ENCODE measurements at places on chromosomes 12 and 14. TPM values are rescaled to one million over a fixed set of nuclear protein-coding genes. Genes with fewer than 3 reads are reported as not detected.

DNA sequence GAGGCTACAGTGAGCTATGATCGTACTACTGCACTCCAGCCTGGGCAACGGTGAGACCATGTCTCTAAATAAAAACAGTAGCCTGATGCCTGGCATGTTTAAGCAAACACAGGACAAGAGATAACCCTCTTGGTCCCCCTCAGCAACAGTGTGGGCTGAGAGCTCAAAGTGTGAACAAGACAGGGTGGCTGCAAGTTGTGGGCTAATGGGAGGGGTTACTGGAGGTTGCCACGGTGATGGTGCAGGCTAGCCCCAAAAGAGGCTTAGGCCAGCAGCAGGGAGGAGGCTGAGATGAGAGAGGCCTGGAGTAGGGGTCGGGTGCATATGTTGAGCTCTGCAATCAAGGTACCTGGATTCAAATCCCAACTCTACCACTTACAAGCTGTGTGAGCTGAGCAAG is 3.4 kb upstream of the LGMN start:
- no peak for DNase-seq

GRCh38 chr14:75395862-75396261 is 32.0 kb upstream of the JDP2 start:
- no peak for DNase-seq

PRPH gene
- total RNA-seq = 0.26 TPM

DNA sequence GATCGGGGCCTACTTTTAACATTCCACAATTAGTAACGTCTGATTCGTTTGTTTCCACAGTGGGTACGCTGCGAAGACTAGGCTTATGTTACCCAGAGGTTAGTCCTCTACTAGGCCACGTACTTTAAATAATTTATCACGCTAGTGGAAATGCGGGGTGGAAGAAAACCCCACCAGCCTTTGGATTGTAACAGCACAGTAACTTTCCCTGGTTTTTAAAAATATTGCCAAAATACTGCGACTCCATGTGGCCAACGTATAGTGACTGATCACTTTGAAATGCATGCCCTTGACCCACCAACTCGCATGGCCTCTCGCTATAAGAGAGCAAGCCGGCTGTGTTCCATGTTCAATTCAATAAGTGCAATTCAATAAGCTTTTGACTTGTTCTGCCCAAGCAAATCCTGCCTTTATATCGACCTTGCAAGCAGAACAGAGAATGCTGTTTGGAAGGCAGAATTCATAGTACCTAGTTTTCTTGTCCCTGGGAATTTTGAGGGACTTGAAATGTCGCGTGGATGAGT is 882 bp upstream of the GTF2A1 start:
- DNase-seq = no peak

- no peak for DNase-seq
Observed at GRCh38 chr12:51847643-51848325, 734 bp downstream of the FIGNL2 start.

GRCh38 chr12:122394626-122395194 is 27.8 kb downstream of the CLIP1 start:
- no peak for DNase-seq

- DNase-seq = no peak
Observed at GRCh38 chr12:94071258-94071657, 77.1 kb upstream of the PLXNC1 start.

OTOGL gene
- under 0.01 TPM for total RNA-seq

GRCh38 chr12:116434155-116435011 is 124.8 kb upstream of the MAP1LC3B2 start:
- DNase-seq = peak; percentile 74

- no peak for DNase-seq
Observed at GRCh38 chr12:131147894-131148293, 194.2 kb downstream of the ADGRD1 start.

RPGRIP1 gene
- total RNA-seq = not detected

DNA sequence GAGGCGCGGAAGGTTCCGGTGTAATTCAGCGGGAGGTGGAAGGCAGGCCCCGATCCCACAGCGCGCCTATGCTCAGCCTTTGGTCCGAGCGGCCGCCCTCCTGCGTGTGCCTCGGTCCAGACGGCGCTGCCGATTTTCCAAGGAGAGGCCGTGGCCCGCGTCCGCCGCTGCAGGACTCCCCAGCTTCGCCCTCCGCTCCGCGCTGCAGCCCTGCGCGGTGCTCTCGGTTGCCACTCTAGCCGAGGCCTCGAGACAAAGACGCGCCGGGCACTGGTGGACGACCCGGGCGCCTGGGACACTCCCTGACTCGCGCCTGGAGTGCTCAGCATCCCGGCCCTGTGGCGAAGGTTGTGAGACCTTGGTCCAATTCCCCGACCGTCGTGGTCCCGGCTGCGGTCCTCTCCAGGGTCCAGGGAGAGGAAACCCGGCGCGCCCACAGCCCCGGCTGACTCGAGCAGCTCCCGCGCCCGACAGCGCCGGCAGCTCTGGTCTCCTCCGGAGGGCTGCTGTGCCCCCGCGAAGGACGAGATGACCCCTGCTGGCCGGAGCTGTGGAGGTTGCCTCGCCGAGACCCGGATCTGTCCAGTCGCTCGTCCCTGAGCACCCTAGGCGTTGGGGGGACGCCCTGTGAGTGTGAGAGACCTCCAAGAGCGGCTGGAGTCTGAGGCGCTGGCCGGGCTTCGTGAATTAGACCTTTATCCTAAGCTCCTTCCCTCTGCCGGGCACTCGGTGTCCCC is 6.5 kb downstream of the HOXC12 start:
- no peak for DNase-seq

GRCh38 chr14:76776428-76777251 is 15.4 kb downstream of the VASH1 start:
- DNase-seq = no peak

DNA sequence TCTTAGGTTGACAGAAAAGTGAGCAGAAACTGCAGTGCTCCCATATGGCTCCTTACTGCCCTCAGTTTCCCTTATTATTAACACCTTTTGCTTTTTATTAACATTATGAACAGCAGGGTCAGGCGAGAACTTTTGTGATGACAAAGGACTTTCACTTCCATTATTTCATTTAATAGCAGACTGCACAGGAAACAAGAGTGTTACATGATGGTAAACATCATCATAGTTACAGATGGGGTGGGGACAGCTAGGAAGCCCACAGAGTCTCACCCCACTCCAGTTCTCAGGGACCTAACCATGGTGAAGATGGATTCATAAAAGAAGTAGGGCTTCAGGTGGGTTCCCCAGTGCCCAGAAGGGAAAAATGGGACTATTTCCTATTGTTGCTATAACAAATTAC is 110.1 kb upstream of the PELI2 start:
- no peak for DNase-seq

EIF2B1 gene
- total RNA-seq = 47.4 TPM

DNA sequence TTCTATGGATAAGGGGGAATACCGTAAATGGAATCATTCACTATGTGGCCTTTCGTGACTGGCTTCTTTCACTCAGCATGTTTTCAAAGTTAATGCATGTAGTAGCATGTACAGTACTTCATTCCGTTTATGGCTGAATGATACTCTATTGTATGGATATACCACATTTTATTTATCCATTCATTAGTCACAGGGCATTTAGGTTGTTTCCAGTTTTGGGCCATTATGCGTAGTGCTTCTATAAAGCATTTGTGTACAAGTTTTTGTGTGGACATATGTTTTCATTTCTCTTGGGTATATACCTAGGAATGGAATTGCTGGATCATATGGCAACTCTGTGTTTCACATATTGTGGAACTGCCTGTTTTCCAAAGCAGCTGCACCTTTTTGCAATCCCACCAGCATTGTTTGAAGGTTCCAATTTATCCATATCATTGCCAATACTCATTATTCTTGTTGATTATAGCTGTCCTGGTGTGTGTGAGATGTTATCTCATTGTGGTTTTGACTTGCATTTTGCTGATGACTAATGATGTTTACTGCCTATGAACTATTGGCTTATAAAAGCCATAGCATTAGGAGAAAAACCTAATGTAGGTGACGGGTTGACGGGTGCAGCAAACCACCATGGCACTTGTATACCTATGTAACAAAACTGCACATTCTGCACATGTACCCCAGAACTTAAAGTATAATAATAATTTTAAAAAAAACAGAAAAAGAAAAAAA is 45.5 kb downstream of the ATF7IP start:
- DNase-seq = no peak

- peak; percentile 1 for DNase-seq
Observed at GRCh38 chr14:27686137-27686536, 1080.5 kb upstream of the FOXG1 start.

DNA sequence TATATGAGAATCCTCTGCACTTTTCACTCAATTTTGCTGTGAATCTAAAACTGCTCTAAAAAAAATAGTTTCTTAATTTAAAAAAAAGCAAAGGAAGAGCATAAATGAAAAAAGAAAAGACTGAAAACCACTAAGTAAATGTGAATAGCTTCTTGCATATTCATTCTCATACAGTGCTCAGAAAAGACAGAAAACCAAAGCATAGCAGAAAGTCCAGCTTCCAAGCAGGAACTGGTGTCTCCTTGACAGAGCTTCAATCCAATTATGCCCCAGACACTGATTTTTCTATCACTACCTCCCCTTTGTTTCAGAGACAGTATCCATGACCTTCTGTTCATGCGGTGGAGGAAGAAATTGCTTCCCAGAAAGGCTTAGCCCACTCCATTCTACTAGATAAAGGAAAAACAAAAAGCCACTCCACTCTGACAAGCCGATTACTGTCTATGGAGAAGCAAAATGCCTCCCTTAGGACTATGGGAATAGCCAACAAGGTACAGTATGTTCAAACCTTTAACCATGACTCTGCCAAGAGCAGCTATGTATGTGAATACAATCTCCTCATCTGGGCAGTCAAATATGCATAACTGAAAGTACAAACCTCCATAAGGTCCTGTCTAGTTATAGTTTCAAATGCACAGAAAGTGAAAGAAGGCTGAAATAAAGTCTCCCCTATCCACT is 40.6 kb downstream of the ATF7 start:
- no peak for DNase-seq

- DNase-seq = no peak
Observed at GRCh38 chr12:129102233-129102632, 249.0 kb downstream of the GLT1D1 start.

DNA sequence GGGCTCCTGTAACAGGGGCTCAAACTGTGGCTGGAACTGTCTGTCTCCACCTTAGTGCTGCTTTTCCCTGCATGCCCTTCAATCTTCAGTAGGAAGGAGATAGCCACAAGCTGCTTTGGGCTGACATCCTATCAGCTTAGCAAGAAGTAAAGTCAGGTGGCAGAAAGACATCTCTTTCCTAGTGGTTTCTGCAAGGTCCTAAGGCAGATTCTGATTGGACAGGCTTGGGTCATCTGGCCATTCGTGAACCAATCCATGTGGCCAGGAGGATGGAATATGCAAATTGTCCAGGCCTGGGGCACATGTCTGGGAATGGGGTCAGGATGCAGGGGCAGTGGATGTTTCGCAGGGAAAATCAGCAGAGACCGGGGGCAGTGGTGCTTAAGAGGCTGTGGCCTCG is 5.2 kb downstream of the RITA1 start:
- DNase-seq = peak; percentile 13

ADSS1 gene
- total RNA-seq = 34.3 TPM

DNA sequence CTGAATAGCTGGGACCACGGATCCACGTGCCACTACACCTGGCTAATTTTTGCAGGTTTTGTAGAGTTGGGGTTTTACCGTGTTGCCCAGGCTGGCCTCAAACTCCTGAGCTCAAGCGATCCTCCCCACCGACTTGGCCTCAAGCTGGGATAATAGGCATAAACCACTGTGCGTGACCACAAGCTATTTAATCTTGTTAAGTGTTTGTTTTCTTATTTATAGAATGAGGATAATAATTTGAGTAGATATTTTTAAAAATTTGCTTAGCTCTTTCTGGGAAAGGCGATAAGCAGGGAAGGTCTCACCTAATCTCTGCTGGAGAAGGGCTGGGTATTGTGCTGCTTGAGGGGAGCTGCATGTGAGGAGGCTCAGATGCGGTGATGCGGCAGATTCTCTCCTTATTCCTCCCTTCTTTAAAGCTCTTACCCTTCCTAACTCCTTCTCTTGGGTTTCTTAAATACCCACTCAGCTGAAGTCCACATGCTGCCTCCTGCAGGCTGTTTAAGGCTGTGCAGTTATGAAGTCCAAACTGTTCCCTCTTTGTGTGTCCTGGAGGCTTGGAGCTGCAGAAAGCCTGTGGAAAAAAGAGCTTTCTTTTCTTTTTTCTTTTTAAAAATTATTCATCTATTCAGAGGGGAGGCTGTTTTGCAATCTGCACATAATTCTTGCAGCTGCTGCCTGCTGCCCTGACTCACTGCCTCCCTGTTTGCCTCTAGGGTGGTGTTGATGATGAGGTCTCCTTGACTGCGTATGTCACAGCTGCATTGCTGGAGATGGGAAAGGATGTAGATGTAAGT is 37.9 kb downstream of the A2ML1 start:
- peak; percentile 65 for DNase-seq

DNA sequence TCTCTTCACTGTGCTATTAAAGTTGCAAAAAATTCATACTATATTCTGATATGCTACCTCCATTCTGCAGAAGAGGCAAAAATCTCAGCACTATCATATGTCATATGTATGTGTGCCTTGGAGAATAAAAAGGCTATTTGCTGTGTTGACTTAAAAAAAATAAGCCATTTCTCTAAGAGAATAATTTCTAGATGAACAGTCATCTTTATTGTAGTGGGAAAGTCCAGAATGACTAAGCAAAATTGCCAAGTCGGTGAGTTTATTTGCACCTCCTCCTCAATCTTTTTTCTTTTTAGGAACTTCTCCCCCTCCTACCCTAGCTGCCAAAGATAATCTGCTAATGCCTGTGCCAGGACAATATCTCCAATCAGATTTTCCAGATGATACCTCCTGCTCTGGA is 353.8 kb upstream of the FAR2 start:
- peak; percentile 42 for DNase-seq

MSRB3 gene
- total RNA-seq = 4.2 TPM

GRCh38 chr12:66756631-66757030 is 77.8 kb upstream of the GRIP1 start:
- peak; percentile 13 for DNase-seq

HCAR3 gene
- 0.77 TPM for total RNA-seq

NKX2-1 gene
- 4.1 TPM for total RNA-seq

SLC10A1 gene
- not detected for total RNA-seq

GRCh38 chr12:45575417-45575816 is 154.1 kb upstream of the ARID2 start:
- no peak for DNase-seq

IRAK3 gene
- 1.6 TPM for total RNA-seq

DNA sequence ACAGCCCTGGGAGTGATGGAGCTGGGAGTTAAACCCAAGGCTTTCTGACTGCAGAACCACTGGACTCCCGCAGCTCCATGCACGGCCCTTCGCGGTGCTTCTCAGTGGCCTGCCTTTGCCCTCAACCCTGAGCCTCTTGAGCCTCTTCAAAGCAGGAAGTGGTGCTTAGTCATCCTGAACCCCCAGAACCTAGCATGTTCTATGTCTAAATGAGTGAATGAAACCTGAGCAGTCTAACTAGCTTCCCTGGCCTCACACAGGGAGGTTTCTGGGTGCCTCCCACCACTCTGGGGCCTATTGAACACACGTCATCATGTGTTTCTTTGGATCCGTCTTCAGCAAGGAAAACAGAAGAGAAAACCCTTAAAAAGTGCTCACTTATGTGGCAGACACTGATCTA is 117.9 kb upstream of the SFSWAP start:
- DNase-seq = no peak

Measured in bronchial epithelial cell (primary cell).